ENCODE measurements at places on chromosomes 6 and 20.

DNA sequence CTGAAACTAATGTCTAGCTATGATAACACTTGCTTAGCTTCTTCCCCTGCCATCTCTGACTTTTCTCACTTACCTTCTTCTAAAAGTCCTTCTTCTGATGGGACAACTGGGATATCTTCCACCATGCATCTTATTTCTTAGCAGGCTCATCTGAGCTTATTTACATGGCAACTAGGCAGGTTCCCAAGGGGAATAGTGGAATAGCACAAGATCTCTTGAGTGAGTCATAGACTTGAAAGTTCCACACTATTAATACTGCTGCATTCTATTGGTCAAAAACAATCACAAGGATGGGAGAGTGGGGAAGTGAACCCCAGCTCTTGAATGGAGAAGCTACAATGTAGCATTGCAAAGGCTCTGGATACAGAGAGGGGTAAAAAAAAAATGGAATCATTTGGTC lies 142.1 kb downstream of the HAO1 start:
- no peak for DNase-seq

GRCh38 chr6:88650029-88650619 lies 313.3 kb downstream of the RNGTT start:
- no peak for DNase-seq

- DNase-seq = no peak
Measured at GRCh38 chr6:25278261-25278913, 787 bp upstream of the CARMIL1 start.

DNA sequence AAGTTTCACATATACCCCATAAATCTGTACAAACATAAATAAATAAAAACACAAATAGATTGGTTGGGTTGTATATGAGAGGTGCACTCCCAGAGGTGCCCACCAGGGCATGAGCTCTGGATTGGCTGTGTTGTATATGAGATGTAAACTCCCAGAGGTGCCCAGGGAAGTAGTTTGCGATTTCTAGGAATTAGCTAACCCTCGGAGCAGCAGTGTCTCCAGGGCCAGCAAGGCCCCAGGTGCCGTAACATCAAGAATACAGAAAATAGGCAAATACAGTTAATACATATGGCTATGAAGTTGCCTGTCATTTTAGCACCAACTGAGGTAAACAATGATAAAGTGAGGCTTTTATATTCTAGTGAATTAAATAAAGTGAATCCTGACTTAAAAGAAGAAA lies 5.4 kb upstream of the GINM1 start:
- DNase-seq = no peak

DNA sequence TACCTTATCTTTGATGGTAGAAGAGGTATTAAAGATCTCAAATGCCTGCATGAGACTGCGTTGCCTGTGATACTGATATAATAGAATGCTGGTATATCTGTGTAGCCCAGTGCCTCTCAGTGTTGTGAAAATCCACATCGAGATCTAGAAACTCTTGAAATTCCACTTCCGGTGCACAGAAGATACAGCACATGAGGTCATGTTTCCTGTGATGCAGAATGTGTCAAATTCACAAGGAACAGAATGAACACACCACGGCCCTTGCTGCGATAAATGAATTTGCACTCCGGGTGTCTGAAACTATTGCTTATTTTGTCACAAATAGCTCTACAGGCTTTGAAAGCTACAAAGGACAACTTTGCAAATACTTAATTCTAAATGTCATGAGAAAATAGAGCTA lies 687.9 kb upstream of the AGPAT4 start:
- DNase-seq = no peak

- DNase-seq = no peak
Measured at GRCh38 chr6:81634155-81634880, 118.2 kb downstream of the TENT5A start.

GRCh38 chr6:163332575-163332974 lies 81.9 kb upstream of the QKI start:
- no peak for DNase-seq

DNA sequence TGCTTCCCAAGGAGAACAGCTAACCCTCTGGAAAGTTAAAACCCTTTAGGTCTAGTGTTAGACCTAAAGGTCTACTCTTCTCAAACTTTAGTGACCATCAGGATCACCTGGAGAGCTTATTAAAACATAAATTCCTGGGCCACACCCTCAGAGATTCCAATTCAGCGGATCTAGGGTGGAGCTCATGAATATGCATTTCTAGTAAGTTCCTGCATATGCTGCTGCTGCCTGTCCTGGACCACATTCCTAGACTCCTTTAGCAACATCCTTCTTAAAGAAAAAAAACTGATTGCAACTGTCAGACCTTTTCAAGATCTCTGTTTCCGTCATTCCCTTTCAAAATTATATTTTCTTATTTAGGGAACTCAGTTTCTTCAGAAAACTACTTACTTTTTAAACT lies 31.2 kb downstream of the SNAP25 start:
- DNase-seq = no peak

GRCh38 chr6:110178626-110179405 lies 654 bp downstream of the WASF1 start:
- DNase-seq = peak; percentile 70

GRCh38 chr6:157167837-157168236 lies 155.5 kb downstream of the TMEM242 start:
- DNase-seq = no peak

DNA sequence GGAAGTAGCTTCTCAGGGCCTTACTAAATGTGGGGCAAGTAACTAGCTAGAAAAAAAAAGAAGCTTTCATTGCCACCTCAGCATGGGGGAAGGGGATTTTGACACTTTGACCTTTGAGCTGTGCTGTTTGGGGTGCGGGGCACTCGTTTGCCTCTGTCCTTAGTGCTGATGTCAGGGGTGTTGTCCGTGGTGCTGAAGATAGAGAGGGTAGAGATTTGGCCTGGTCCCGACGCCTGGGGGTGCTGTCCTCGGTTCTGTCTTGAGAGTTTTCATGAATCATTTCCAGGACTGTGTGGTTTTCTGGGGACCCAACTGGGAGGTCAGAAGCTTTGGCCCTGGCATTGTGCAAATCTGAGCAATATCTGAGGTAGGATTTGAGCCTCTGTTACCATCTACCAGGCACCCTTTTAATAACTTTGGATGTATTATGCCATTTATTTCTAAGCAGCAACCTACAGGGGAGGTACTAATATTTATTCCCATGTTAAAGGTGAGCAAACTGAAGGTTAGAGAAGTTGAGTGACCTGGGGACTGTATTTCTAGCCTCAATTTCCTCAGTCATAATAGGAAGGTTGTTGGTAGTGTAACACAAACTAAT lies 78.0 kb downstream of the DLGAP4 start:
- no peak for DNase-seq

GRCh38 chr6:81997090-81997926 lies 244.8 kb upstream of the TENT5A start:
- no peak for DNase-seq

DNA sequence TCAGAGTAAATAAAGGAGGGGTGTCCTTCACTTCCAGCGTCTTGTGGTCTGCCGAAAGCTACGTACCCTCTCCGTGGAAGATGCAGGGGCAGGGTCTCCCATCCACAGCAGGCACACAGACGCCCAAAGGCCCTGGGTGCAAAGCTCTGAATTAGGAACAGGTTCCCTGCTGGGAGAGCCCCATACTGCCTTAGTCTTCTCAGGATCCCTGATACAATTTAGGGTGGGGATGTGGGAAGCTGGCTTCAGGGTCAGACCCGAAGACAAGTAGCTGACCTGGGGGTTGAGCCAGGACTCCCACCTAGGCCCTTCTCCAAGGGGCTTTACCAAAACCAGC lies 74.1 kb downstream of the TTLL2 start:
- no peak for DNase-seq

DNA sequence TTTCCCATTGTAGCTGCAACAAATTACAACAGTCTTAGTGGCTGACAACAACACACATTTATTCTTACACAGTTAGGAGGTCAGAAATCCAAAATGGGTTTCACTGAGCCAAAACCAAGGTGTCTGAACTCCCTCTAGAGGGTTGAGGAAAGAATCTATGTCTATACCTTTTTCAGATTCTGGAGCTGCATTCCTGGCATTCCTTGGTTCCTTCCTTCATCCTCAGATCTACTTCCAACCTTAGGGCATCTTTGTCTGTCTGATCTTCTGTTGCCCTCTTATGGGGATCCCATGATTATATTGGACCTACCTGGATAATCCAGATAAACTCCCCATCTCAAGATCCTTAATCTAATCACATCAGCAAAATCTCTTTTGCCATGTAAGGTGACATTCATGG lies 540.9 kb upstream of the MAP3K7 start:
- no peak for DNase-seq

GRCh38 chr6:68087399-68088133 lies 547.5 kb upstream of the ADGRB3 start:
- DNase-seq = no peak

DNA sequence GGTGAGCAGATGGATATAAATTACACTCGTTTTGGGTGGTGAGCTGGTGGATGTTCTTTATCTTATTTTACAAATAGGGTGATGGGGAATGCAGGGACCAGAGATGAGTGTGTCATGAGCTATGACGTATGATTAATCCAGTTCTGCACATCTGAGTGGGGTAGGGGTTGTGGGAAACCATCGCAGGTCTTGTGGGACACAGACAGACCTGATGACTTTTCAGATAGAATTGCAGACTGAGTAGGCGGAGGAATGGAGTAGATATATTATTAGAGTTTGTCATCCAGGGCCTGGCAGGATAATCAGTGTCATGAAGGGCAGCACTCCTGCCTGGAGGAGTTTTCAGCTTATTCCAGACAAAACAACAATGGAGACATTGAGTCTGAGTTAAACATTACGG lies 12.9 kb upstream of the DSP start:
- no peak for DNase-seq

GRCh38 chr6:159691963-159692287 lies 1.1 kb downstream of the SOD2 start:
- no peak for DNase-seq

GRCh38 chr6:16238963-16239797 lies 793 bp downstream of the GMPR start:
- no peak for DNase-seq

GRCh38 chr6:154542747-154543146 lies 32.3 kb upstream of the CNKSR3 start:
- DNase-seq = no peak

DNA sequence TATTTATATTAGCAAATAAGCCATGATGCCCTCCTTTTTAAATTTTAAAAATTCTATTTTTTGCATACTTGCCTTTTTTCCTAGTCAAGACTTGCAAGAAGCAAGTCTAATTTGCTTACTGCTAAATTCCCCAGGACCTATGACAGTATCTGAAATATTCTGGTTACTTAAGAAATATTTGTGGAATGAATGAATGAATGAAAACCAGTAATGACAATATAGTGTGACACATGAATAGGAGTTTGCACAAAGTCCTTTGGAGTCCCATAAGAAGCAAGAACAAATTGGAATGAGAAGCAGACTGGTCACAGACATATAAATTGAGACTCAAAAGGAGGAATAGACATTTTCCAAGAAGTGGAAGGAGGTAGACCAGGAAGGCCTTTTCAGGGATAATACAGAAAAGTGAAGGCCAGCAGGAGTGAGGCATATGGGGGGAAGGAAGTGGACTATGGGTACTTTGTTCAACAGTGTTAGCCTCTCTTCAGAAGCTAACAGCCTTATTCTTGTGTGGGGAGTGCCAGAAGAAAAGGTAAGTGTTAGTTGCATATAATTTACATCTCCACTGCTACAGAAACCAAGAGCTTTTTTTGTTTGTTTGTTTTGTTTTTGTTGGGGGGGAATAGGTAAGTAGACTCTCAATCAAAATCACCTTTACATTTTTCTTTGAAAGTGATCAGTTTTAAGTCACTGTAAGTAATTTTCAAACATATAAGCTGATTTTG lies 93.6 kb upstream of the FAM184A start:
- no peak for DNase-seq

GRCh38 chr6:156599978-156600590 lies 177.1 kb upstream of the ARID1B start:
- no peak for DNase-seq

DNA sequence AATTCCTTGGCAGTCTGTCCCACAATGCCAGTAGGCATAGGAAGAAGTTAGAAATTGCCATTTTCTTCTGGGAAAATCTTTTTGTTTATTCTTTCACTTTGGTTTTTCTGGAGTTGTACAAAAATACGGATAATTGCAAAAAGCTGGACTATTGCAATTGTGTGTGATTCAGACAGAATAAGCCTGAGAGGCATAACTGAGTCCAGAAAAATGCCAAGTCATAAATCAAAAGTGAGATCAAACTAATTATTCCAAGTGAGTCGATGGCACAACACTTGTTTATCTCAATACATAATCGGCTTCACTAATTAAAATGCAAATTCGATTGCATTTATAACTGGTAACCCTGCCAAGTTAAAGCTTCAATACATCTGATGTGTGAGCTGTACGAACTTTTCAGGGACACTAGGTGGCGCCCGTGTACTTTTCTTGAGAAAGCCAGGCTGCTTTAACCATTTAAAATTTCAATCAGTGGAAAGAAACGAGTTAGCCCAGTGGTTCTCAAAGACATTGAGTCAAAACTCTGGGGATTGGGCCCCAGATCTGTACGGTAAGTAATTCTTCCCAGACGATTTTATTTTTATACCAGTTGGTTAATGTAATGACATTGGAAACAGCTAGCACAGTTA lies 102.6 kb downstream of the LAMP5 start:
- peak; percentile 7 for DNase-seq
